Foreskin melanocyte (primary cell): ENCODE measurements at places on chromosomes 6 and 20.
A peak's percentile ranks its signal among the peaks of the same experiment; 100 is the strongest.

GRCh38 chr6:141488488-141488887 is 644.2 kb upstream of the GJE1 start:
- DNase-seq: no peak

DNA sequence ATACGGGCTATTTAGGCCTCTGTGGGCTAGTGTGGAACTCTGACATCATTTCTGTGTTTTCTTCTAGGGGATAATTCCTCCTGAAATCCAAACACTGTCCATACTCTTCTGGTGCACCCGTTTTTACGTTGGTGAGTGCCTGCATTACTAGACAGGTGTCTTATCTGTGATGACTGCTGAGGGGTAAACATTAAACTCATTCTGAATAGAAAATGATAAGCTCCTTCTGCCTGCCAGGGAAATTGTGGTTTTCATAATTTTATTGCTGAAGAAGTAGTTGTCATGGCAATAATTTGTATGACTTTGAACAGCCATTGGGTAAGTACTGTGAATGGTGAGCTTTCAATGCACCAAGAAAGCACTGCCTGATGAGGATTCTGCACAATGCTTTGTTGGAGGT is 705.6 kb downstream of the UTRN start:
- DNase-seq: no peak

DNA sequence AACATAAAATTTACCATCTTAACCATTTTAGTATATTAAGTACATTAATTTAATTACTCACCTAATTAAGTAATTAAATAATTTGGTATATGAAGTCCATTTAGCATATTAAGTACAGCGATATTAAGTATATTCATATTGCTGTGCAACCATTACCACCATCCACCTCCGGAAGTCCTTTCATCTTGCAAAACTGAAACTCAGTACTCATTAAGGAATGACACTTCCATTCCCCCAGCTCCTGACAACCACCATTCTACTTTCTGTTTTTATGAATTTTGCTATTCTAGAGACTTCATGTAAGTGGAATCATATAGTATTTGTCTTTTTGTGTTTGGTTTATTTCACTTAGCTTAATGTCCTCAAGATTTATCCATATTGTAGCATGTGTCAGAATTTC is 61.1 kb upstream of the GTSF1L start:
- DNase-seq: no peak

- no peak for DNase-seq
Measured at GRCh38 chr6:140193269-140193668, 818.8 kb upstream of the CITED2 start.

GRCh38 chr6:36121787-36122494 is 8.4 kb upstream of the MAPK13 start:
- no peak for DNase-seq

DNA sequence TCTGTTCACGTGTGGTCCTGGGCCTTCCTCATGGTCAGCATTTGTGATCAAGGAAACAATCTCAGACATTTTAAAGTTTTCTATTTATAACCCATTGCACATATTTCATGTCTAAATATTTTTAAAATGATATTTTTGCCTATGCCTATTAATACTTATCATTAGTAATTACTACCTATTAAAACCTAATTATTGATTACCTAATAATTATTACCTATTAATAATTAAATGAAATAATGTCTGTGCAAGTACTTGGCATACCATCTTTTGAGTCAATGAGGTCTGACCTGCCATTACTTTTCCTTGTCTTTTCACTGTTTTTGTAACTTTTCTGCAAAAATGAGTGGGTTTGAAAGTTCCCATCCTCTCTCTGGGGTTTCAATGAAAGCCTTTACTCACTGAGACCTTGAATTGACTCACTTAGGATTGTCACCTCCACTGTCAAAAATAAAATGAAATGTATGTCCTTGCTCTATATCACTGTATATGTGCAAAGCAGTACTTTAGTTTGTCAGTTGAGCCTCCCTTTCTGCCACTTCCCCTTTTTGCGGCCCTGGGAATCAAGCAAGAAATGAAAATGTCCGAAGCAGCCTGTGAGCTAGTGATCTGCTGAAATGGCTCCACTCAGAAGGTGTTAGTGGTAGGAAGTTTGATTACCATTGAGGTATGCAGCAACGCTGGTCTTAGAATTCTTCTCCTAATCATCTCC is 87.8 kb downstream of the L3MBTL3 start:
- DNase-seq: no peak

- DNase-seq: no peak
Measured at GRCh38 chr20:5914859-5915258, 35.5 kb downstream of the TRMT6 start.

DNA sequence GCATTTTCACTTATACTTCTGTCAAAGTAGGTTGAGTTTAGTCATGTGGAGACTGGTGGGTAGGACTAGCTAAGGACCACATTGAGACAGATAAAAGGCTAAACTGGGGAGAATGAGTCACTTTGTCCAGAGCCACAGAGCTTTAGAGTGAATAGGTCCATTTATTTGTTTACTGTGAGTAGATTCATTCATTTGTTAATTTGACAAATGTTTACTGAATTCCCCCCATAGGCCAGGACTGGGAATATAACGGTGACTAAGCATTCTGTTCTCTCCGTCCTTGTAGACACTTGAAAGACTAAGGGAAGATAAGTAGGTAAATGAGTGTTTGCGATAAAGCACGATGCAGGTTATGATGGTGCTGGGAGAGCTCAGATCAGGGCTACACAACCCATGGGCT is 699.7 kb upstream of the ID4 start:
- DNase-seq: peak; percentile 86

GRCh38 chr6:12138381-12138780 is 126.3 kb downstream of the HIVEP1 start:
- no peak for DNase-seq

DNA sequence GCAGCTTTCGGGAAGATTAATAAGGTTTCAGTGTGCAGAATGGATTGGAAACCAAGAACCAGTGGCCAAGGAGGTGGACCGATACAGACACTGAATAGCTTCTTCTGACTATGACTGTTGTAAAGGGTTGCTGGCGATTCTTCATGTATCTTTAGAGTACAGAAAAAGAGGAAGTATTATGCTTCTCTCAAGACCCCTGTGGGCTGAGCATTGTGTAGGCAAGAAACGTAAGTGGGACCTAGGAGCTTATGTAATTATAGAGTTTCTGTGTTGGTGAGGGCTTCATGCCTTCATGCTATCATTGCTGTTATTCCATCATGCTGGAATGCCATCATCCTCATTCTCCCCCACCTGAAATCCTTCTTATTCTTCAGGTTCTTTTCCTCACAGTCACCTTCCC is 105.4 kb upstream of the AKIRIN2 start:
- no peak for DNase-seq

DNA sequence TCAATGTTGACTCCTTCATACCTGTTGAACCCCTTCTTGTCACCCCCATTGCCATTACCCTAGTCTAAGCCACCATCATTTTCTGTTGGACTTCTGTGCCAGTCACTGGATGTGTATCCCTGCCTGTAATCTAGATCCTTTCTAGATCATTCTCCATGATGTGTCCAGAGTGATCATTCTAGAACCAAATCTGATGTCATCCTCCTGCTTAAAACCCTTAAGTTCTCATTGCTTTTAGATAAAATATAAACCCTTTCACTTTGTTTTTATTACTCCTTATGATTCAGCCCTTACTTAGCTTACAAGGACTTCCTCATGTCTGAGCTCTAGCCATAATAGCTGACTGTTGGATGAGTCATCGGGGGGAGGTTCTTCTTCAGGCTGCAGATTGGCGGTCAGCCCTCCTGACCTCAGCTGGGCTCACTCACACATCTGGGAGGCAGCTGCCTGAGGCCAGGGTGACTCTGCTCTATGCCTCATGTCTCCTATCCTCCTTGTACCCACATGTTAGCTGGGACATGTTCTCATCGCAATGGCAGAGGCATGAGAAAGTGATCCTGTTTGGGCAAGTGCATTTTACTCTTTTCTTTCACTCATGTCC is 287.6 kb downstream of the ESR1 start:
- DNase-seq: peak; percentile 90

- DNase-seq: no peak
Measured at GRCh38 chr20:19824861-19825260, 66.8 kb downstream of the RIN2 start.

- DNase-seq: no peak
Measured at GRCh38 chr20:19835533-19836222, 77.6 kb downstream of the RIN2 start.

GRCh38 chr20:5434116-5434515 is 117.4 kb upstream of the PROKR2 start:
- no peak for DNase-seq
